ENCODE measurements at places on chromosomes 11 and 22.

DNA sequence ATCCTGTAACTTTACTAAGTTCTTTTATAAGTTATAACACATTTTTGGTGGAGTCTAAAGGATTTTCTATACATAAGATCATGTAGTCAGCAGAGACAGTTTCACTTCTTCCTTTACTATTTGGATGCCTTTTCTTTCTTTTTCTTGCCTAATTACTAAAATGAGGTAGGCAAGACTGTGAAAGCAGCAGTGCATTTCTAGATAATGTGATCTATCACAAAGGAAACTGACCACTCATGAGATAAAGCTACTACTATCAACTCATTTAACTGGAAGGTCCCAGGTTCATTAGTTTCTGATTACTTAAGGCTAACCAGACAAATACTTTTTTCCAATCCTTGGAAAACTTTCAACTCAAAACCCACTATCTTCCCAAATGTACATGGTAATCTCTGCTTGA lies 196.2 kb upstream of the E2F8 start:
- no peak for DNase-seq

DNA sequence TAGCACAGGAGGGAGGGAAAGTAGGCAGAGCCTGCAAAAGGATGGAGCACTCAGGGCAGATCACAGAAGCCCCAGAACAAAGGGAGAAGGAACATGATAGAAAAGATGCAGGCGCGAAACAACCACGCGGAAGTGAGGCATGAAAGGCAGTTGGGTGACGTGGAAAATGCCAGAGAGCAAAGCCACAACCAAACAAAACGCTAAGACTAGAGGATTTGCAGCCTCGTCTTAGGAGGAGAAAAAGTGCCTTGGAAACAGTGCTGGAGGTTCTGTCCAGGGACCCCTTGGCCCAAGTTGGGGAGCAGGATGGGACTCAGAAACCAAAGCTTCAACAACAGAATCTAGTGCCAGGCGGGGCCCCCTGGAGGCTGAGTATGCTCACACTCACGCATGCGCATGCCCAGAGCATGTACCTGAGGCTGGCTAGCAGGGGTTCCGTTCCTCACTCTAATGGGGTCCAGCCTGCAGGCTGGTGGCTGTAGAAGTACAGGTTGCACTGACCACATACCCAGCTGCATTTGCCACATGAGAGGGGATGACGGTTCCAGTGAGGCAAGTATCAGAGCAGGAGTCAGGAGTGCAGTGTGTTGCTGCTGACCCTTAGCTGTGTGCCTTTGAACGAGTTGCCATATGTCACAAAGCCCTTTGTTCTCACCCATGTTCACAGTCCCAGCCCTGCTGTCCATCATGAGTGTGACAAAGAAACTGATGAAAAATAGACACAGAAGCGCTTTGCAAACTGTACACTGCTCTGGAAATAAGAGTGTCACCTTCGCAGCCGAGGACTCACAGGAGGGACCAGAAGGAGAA lies 568.6 kb upstream of the CADM1 start:
- no peak for DNase-seq

GRCh38 chr22:20256027-20256426 lies 12.1 kb downstream of the RTN4R start:
- DNase-seq, result no peak

DNA sequence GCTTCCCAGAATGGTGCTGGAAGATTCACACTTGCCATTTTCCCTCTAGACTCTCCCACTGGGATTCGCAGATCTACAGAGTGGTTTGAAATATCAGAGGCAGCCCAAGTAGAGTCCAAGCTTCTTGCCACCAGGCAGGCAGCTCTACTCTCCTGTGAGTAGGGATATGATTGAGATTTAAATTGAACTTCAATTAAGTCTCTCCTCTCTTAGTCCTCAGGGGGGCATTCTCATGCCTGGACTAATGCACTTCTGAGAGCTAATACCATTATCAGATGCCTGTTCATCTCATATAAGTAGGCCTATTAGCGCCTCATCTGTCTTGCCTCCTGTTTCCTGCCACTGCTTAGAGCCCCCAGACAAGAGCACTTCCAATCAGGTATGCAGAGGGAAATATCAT lies 25.5 kb upstream of the AMPD3 start:
- no peak for DNase-seq

- DNase-seq, result peak; percentile 80
These were observed 2.2 kb upstream of the TUT1 start for GRCh38 chr11:62593434-62594044.

GRCh38 chr11:77107950-77108349 lies 5.3 kb downstream of the OMP start:
- DNase-seq, result no peak

DNA sequence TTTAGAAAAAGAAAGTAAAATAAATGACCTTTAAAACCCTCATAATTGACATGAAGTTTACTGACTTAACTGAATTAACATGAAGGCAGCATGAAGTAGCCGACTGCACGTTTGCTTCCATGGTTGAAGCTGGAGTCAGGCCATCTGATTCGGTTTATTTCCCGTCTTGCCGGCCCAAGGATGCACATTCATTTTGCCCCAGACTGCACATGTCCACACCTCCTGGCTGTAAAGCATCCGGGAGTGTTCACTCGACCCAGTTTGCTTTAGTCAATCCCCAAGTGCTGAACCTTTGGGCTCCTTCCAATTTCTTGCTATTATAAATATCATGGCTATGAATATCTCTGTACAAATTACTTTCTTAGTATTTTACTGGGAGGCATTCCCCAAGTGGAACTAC lies 17.7 kb upstream of the TUB start:
- no peak for DNase-seq

GRCh38 chr11:3177931-3178330 lies 12.8 kb upstream of the OSBPL5 start:
- DNase-seq, result no peak

- no peak for DNase-seq
These were observed 24.2 kb upstream of the PPARA start for GRCh38 chr22:46125816-46126765.

DNA sequence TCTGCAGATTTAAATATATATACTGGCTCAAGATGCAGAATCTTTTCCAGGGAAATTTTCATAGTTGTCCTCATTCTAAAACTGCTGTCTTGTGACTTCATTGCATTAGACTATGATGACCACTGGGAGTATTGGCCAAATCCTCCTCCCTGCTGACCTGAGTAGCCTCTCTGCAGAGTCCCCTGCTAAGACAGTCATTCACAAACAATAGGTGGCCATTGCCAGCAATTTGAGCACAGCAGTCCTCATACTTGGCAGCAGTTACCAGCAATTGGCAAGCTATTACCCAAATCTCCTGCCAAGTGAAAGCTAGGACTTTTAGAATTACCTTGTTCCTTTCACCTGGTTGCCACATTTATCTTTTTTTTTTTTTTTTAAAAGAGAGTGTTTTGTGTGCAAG lies 325.8 kb downstream of the FAT3 start:
- no peak for DNase-seq

DNA sequence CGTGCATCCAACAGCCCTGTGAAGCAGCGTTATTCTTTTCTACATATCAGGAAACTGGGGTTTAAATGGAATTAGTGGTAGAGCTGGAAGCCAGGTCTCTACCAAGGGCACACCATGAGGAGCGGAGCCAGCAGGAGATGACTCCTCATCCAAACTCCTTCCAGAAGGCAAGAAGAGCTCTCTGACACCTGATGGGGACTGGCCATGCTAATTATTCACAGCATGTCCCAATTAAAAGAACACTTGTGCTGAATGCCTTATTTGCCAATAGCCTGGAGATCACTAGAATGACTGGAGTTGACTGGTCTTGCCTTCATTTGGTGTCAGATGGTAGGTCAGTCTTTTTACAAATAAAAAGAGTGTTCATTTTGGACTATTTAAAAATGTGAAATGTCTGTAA lies 32.9 kb upstream of the SLN start:
- no peak for DNase-seq

DNA sequence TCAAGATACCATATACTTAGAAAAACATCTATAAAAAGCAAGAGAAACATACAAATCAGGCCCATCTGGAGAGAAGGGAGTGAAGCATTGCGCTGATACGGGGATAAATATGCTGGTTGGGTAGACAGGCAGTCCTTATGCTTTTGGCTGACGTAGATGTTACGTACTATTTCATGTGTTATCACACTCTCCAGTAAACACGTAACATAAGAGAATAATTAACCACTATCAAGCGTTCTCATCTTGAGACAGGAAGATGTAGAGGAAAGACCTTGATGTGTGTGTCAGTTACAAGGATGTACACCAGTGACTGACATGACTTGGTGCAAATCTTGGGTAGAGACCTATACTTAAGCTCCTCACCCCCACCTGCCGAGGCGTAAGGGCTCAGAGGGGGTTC lies 86.7 kb upstream of the PRODH start:
- no peak for DNase-seq

- DNase-seq, result no peak
These were observed 28.6 kb downstream of the SLC36A4 start for GRCh38 chr11:93169143-93169542.

- DNase-seq, result no peak
These were observed 251.8 kb downstream of the KIRREL3 start for GRCh38 chr11:126748793-126749192.

- no peak for DNase-seq
These were observed 46.3 kb upstream of the ALKBH3 start for GRCh38 chr11:43834286-43834685.

DNA sequence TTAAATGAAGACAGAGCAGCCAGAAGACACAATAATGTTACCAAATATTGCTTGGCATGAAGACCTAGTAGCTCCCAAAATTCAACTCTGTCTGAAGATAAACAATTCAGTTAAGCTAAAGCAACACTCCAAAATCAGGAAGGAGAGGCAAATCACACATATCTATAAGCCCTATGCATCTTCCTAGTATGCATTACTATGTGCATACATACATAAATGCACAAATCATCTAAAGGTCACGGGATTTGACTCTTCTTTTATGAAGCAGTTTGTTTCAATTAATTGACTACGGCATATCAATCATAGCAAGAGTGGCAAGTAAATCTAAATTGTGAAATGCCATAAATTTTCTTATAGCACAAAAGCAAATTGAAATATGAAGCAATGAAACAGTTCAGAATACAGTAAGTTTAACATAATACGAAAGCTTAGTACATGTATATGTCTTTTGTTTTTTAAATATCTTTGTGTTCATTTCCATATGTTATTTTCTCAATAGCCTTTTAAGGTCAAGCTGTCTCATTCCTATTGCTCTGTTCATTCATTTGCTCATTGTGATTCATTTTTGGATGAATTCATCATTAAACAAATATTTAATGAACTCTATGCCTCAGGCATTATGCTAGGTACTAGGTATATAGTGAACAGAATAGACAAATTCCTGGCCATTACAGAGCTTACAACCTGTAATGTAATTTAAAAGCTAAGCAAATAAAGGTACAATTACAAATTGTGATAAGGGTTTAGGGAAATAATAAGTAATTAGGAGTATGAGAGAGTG lies 540.5 kb downstream of the DLG2 start:
- DNase-seq, result no peak

- no peak for DNase-seq
These were observed 26.0 kb downstream of the SLC22A6 start for GRCh38 chr11:62958547-62959421.

- no peak for DNase-seq
These were observed 98.1 kb downstream of the GAB2 start for GRCh38 chr11:78319453-78319955.

DNA sequence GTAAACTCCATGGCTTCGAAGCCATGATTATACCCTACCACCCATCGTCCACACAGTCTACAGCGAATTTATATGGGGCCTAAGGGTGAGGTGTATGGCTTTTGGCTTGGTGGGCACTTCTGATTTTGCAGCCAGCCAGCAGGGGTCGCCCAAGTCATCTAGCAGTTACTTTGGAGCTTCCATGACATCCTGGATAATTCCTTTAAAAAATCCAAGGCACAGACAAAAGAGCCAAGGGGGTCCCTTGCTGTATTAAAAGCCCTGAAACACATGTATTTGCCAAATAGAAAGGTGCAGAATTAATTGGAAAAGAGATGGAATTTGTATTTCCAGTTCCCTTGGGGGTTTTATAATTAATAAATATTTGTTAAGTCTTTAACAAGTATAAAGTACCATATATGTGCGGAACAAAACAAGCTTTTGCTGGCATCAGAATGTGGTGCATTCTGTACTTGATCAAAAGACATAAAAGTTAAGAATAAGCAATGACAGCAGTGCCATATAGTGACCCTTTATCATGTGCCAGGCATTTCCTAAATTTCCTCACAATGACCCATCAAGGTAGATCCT lies 132.8 kb upstream of the PITPNB start:
- peak; percentile 31 for DNase-seq

DNA sequence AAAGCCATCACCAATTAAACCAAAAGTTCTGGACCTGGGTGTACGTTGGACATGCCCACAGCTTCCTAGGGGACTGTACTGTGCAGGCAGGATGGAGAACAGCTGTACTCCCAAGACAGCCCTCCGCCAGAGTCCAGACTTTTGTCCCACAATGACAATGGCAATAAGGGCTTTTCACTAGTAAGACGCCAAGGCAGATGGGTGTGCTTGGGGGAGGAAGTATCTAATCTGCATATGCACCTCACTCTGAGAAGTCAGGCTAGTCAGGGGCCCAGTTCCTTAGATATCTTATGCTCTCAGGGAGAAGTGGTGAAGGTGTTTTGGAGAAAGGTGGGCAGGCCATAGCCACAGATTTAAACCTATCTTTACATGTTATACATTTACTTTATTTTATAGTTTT lies 85.1 kb upstream of the USP47 start:
- no peak for DNase-seq

- DNase-seq, result peak; percentile 60
These were observed 734 bp downstream of the PPP1R14B start for GRCh38 chr11:64245797-64246620.

DNA sequence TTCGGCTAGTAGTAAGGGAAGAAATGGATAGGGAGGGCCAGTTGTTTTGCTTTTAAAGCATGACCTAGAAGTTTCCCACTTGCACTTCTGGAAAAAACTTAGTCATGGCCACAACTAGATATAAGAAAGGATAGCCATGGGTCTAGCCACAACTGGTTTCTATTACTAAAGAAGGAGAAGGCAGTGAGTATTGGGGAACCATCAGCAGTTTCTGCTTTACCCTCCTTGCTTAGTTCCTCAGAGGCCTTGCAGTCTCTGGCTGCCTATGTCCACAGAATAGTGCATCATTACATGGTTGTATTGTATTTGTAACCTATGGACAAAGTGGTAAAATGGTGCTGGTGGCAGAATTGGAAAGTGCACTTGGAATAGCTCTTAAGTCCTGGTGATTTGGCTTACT lies 35.6 kb downstream of the NXPE1 start:
- DNase-seq, result no peak
